ENCODE measurements at places on chromosomes 7 and 10.

GRCh38 chr7:138755842-138756590 is 41.8 kb upstream of the TMEM213 start:
- no peak for DNase-seq

GRCh38 chr7:82166260-82167015 is 277.1 kb downstream of the CACNA2D1 start:
- DNase-seq = no peak

GRCh38 chr7:121366852-121367431 is 29.2 kb downstream of the FAM3C start:
- peak; percentile 33 for DNase-seq

DNA sequence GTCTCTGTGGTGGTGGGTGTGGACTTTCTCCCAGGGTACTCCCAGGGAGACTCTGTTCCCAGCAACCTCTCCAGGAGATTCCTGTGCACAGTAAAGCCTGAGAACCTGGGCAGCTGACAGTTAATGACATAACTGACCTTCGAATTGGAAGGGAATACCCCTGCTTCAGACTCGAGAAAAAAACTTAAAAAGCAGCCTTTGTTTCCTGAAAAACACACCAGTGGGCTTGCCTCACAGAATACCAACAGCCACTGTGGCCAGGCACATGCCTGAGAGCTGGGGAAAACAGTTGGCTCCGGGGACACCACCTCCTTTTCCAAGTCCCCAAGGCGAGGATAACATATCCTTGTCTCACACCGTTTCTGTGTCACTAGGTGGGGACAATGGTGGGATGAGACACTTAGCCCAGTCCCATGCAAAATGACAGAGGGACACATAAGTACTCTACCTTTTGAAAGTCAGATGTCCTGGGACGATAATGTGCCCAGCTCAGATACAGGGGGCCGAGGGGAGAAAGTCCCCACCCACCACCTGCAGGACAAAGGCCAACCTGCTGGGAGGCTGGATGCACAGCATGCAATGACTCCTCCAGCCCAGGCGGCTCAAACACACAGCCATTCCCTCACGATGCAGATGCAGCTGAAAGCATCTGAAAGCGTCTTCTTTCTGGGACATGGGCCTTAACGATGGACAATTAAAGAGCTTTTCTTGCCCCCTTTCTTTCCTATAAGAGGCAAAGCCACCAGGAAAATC is 65.6 kb downstream of the HIPK2 start:
- no peak for DNase-seq

DNA sequence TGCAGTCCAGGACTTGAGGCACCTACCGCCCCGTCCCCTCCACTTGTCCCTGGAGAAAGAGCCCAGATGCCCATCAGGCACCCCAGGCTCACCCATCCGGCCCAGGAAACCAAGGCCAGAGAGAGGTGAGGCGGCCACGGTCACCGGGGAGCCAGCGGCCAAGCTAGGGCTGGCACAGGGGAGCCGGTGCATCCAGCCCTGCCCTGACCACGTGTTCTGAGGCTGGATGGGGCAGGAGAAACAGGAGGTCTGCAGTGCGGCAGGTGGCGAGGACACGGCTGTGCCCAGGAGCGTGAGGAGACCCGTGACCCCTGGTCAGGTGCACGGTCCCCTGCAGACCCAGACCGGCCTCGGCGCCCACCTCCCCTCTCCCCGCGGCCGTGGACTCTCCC is 27.6 kb downstream of the UNCX start:
- DNase-seq = no peak

- no peak for DNase-seq
These were observed 149.2 kb upstream of the SEMA3D start for GRCh38 chr7:85336086-85336485.

DNA sequence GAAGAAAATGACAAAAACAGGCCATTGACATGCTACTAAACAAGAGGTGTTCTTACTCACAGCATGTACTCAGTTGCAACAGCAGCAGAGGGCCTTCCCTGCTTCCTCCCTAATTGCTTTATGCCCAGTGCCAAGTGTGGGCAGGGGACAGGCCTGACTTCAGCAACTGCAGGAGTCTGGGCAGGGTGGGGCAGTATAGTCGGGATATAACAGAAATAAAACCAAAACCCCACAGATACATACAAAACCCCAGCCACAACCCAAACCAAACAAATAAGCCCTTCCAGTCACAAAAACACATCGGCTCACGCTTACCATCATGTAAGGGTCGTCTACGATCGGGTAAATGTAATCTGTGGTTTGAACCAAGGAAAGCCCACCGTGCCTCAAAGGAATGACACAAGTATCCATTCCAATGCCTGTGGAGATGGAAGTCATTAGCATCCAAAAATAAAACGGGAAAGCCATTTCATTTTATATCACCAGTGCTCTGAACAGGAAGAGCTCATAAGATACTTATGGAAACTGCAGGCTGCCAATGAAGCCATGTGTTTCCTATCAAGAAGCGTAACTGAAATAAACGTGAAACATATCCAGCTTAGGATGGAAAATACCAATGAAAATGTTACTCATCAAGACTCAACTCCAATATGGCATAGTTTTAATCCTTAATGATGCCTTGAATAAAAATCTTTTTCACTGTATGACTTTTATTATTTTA is 9.5 kb downstream of the SEPHS1 start:
- DNase-seq = no peak

- peak; percentile 42 for DNase-seq
These were observed 517 bp downstream of the SRGN start for GRCh38 chr10:69088471-69088769.

GRCh38 chr10:124688889-124689670 is 55.1 kb downstream of the FAM53B start:
- peak; percentile 87 for DNase-seq

GRCh38 chr10:59617996-59618395 is 91.7 kb downstream of the SLC16A9 start:
- DNase-seq = no peak

DNA sequence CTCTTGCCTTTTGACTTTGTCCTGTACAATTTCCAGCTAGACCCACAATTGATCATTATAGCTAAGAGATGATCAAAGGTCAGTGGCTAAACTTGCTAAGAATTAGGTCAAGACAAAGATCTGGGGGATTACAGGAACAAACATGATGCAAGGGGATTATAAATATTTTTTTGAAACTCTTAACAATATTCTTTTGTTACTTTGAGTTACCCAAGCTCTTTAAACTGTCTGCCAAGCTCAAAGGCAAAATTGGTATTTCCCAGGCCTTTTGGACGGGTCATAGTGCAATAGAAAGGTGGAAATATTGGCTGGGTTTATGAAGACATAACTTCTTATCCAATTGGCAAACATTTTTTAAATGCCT is 23.4 kb downstream of the TBXAS1 start:
- no peak for DNase-seq

- DNase-seq = no peak
These were observed 677.8 kb downstream of the SDK1 start for GRCh38 chr7:3978839-3979238.

DNA sequence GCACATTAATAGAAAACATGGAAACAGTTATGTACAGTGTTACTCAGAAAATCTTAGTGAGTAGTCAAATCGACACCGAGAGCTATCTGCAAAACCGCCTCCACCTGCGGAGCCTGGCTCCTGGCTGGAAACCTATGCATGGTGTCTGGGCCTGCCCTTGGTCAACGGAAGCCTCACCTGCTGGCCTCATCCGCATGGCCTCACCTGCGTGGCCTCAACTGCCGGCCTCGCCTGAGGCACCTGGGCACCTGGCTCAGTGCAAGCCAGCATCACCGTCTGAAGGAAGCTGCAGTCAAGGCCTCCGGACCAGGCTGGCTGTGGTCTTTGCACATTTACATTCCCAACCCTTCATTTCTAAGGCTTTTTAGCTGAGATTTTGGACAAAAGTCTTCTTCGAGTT is 352.1 kb downstream of the POM121L12 start:
- no peak for DNase-seq

- peak; percentile 65 for DNase-seq
These were observed 53.9 kb downstream of the SYPL1 start for GRCh38 chr7:106057962-106058927.

GRCh38 chr10:11863353-11864109 is 40.4 kb downstream of the PROSER2 start:
- DNase-seq = peak; percentile 75

- no peak for DNase-seq
These were observed 26.6 kb downstream of the APBB1IP start for GRCh38 chr10:26464632-26465280.

DNA sequence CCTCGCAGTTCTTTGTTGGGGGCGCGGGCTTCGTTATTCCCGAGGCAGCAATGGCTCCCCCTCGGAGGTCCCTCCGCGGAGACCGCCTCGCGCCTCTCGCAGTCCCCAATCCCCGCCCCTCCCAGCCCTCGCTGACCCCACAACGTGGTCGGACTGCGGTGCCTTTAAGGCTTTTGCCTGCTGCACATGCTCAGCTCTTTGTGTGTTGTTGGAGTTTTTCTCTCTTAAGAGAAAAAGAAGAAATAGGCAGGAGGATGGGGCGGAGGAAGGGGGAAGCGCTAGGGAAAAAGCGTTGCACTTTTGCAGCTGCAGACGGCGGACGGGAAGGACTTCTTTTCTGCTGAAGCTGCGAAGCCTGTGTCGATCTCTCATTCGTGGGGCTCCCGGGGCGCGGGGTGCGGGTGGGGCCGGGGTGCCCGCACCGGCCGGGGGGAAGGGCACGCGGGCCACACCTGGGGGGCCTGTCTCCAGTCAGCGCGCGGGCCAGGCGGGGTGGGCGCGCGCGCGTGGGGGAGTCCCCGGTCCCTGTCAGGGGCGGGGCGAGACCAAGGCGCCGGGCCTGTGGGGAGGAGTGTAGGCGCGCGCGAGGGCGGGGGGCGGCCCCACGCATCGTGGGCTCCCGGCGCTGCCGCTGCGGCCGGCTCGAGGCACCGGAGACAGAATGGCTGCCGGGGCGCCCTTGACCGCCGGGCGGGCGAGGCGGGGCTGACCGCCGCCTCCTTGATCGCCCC is 445 bp upstream of the ATRNL1 start:
- peak; percentile 25 for DNase-seq

DNA sequence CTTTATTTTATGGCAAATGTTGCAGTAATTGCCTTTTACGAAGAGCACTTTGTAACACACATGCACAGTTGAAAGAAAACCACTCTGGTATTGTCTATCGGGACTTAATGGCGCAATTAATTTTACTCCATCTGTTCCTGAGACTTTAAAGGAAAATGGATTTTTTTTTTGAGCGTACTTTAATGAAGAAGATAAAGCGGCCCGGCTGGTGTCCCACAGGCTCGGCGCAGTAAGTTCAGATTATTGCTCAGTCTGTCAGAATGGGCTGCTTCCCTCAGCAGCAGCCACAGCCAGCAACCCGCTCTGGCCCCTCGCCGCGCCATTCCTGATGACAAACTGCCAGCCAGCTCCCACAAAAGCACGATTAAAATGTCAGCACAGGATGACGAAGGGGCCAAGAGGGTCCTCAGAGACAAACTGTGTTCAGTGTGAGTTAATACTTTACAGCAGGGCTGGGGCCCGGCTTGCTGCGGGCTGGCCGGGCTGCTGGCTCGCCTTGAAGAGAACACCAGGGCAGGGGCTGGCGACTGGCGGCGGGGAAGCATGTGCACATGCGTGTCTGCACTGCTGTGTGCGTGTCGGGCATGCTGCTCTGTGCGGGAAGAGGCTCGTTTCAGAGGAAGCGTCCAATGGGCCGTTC is 501.0 kb upstream of the GALNT17 start:
- no peak for DNase-seq

- DNase-seq = no peak
These were observed 8.7 kb upstream of the MTPAP start for GRCh38 chr10:30357806-30358205.
